Ureter (tissue), 1 donor: ENCODE measurements at places on chromosomes 4 and X. TPM values are rescaled to one million over a fixed set of nuclear protein-coding genes. Genes with fewer than 3 reads are reported as not detected.

FHIP1A gene
- total RNA-seq = 25.0 TPM

MAGEE2 gene
- total RNA-seq = not detected

PAGE1 gene
- not detected for total RNA-seq

DKK2 gene
- total RNA-seq = 4.4 TPM

CLIC2 gene
- total RNA-seq = 16.7 TPM

RADX gene
- 14.9 TPM for total RNA-seq

SORBS2 gene
- 103 TPM for total RNA-seq

ERCC6L gene
- total RNA-seq = 0.26 TPM

PRSS12 gene
- 2.4 TPM for total RNA-seq

CPLX1 gene
- total RNA-seq = 6.7 TPM

ZFX gene
- 75.0 TPM for total RNA-seq

EDA2R gene
- 4.4 TPM for total RNA-seq

DGAT2L6 gene
- total RNA-seq = not detected

PHOX2B gene
- total RNA-seq = not detected

HNRNPD gene
- 223 TPM for total RNA-seq

FAM47A gene
- total RNA-seq = not detected

VGLL1 gene
- total RNA-seq = 85.6 TPM

DMRTC1 gene
- total RNA-seq = not detected

PRKG2 gene
- 4.7 TPM for total RNA-seq

EVC2 gene
- 6.1 TPM for total RNA-seq

RELL1 gene
- 23.4 TPM for total RNA-seq

SPANXA1 gene
- not detected for total RNA-seq

WDFY3 gene
- 136 TPM for total RNA-seq

RBM3 gene
- 364 TPM for total RNA-seq

NIPAL1 gene
- 57.3 TPM for total RNA-seq

CBR4 gene
- total RNA-seq = 34.0 TPM

TCP11X2 gene
- total RNA-seq = not detected

GPR119 gene
- total RNA-seq = not detected

NLGN3 gene
- 1.9 TPM for total RNA-seq

UGT2B10 gene
- not detected for total RNA-seq

NLGN4X gene
- total RNA-seq = 5.9 TPM

CTAG1B gene
- not detected for total RNA-seq

CSAG2 gene
- not detected for total RNA-seq
